ENCODE measurements at places on chromosomes 2 and 18. TPM values are rescaled to one million over a fixed set of nuclear protein-coding genes. Genes with fewer than 3 reads are reported as not detected.

The WNT10A gene
- total RNA-seq: 9.9 TPM

The MEX3C gene
- 13.5 TPM for total RNA-seq

The TMEM178A gene
- 0.38 TPM for total RNA-seq

The ZAP70 gene
- total RNA-seq: 7.8 TPM

The SLC4A5 gene
- total RNA-seq: 2.3 TPM

The ANKRD29 gene
- 10.1 TPM for total RNA-seq

The SCN7A gene
- 23.1 TPM for total RNA-seq

The LRRC30 gene
- total RNA-seq: not detected
